Suppressor macrophage treated with lipopolysaccharide for 1 hour (primary cell): ENCODE measurements at places on chromosomes 12 and 14.
A peak's percentile ranks its signal among the peaks of the same experiment; 100 is the strongest.

- no peak for DNase-seq
Observed at GRCh38 chr14:54457609-54457996, 16.4 kb upstream of the CNIH1 start.

DNA sequence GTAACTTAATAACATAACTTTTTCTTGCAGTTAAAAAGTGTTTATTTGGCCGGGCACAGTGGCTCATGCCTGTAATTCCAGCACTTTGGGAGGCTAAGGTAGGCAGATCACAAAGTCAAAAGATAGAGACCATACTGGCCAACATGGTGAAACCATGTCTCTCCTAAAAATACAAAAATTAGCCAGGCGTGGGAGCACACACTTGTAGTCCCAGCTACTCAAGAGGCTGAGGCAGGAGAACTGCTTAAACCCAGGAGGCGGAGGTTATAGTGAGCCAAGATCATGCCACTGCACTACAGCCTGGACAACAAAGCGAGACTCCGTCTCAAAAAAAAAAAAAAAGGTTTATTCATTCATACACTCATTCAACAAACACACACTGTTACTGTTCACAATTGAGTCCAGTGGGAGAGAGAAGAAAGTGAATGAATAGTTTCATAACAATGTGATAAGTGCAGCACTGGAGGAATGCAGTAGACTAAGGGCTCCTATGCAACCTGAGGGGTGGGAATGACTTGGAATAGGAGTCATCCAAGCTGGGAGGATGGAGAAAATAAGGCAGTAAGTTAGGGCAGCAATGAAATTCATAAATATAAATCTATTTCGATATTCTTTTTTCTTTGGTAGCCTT lies 19.8 kb downstream of the DAD1 start:
- no peak for DNase-seq

- DNase-seq, result peak; percentile 53
Observed at GRCh38 chr12:30840715-30841114, 85.8 kb upstream of the TSPAN11 start.

GRCh38 chr12:11765817-11766794 lies 116.6 kb downstream of the ETV6 start:
- DNase-seq, result peak; percentile 99
